ENCODE measurements at places on chromosomes 6 and 20. TPM values are rescaled to one million over a fixed set of nuclear protein-coding genes. Genes with fewer than 3 reads are reported as not detected.

GRCh38 chr20:5806457-5807263 is 56.5 kb downstream of the SHLD1 start:
- H3K36me3 ChIP-seq, result no peaks in the 10 kb centered on the region
- no peak overlapping the region for H3K4me3 ChIP-seq
- no peaks in the 10 kb centered on the region for H3K27me3 ChIP-seq
- H3K4me1 ChIP-seq, result peaks cover 16% of the 10 kb centered on the region
- no peak for DNase-seq

DNA sequence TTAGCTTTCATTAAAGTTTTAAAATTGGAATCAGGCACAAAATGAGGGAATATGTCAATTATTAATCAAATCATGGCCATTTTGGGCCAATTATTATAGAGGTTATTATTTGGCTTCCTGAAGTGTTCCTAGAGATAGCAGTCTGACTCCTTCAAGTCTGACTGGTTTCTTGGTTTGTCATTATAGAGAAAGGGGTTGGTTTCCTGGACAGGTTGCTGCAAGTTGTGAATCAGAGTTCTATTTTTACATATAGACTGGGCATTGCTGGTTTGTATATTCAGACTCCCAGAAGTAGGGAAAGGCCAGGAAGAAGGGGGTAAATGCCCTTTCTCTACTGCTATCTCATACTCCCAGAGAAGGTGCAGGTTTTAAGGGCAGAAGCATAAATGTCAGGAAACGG is 121.4 kb upstream of the CEP162 start:
- no peaks in the 10 kb centered on the region for H3K36me3 ChIP-seq
- no peak overlapping the region for H3K4me3 ChIP-seq
- no peaks in the 10 kb centered on the region for H3K27me3 ChIP-seq
- no peak for DNase-seq
- H3K27ac ChIP-seq, result no peak overlapping the region

- H3K27me3 ChIP-seq, result peaks cover 32% of the 10 kb centered on the region
- H3K27ac ChIP-seq, result no peak overlapping the region
- no peak overlapping the region for H3K4me3 ChIP-seq
- peaks cover 33% of the 10 kb centered on the region for H3K4me1 ChIP-seq
- H3K36me3 ChIP-seq, result no peaks in the 10 kb centered on the region
These were observed 5.5 kb downstream of the PPP1R3G start for GRCh38 chr6:5090603-5091002.

DNA sequence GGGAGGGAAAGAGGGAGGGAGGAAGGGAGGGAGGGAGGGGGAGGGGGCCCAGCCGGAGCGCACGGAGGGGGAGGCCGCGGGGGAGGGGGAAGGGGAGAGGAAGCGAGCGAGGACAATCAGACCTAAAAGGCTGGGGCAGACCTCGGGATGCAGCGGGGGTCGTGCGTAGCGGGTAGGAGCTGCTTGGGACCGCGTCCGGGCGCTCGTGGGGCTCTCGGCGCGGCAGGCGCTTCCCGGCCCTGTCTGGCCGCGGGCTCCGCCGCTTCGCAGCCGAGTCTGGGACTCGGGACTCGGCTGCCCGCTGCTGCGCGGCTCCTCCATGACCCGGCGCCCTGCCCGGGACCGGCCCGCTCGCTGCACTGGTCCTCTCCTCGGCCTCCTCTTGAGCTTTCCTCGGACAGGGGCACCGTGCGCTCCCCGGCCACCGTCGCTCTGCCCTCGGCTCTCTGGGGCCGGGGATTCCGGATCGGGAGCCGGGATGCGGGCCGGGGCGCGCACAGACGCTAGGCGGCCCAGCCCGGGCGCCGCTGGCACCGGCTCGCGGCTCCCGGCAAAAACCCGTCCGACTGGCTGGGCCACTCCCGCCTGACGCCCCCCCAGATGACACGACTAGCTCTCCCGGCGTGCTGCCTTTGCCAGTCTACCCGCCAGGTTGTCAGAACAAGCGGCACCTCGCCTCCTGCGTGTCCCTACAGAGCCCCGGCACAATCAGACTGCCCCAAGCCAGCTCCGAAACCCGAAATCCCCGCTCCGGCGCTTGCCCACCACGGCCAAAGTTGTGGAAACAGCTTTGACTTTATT is 2.2 kb downstream of the TFAP2A start:
- DNase-seq, result peak; percentile 81
- peaks cover 71% of the 10 kb centered on the region for H3K4me1 ChIP-seq
- peaks cover 96% of the 10 kb centered on the region for H3K27me3 ChIP-seq
- H3K27ac ChIP-seq, result peak overlapping the region; percentile 52

- H3K36me3 ChIP-seq, result no peaks in the 10 kb centered on the region
- no peak overlapping the region for H3K4me3 ChIP-seq
- H3K27ac ChIP-seq, result no peak overlapping the region
- H3K27me3 ChIP-seq, result no peaks in the 10 kb centered on the region
- H3K4me1 ChIP-seq, result no peaks in the 10 kb centered on the region
These were observed 114.4 kb downstream of the SOD2 start for GRCh38 chr6:159578629-159579028.

GRCh38 chr20:50226093-50226974 is 35.7 kb downstream of the CEBPB start:
- peaks cover 47% of the 10 kb centered on the region for H3K4me1 ChIP-seq
- H3K36me3 ChIP-seq, result no peaks in the 10 kb centered on the region
- H3K4me3 ChIP-seq, result no peak overlapping the region

DNA sequence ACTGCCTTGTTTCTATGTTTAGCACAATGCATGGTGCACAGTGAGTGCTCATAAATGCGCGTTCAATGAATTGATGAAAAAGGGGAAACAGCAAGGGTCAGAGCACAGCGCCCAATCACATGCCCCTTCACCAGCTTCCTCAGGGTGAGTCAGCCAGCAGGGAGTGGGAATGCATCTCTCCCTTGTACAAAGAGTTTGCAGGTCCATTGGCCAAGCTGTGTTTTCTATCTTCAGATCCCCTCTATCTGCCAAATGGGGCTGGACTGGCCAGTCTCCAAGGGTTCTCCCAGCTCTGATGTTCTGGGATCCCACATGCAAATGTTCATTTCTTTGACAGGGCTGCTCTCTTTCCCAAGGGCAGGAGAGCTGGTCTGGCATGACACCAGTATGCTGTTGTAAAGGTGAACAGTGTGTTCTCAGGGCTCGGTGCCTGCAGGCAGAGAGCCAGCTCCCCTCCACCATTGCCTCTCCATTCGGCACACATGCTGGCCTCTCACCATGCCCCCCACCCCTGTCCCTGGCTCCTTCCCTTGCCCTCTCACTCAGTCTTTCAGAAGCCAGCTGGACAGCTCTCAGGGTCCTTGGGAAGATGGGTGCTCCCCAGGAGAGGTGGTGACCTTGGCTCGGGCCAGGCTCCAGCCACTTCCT is 25.0 kb downstream of the ANGPT4 start:
- H3K4me1 ChIP-seq, result no peaks in the 10 kb centered on the region
- peak; percentile 52 for DNase-seq
- no peak overlapping the region for H3K27ac ChIP-seq
- no peaks in the 10 kb centered on the region for H3K27me3 ChIP-seq

GRCh38 chr20:25023356-25023755 is 30.8 kb upstream of the APMAP start:
- no peak overlapping the region for H3K27ac ChIP-seq
- no peaks in the 10 kb centered on the region for H3K27me3 ChIP-seq
- peaks cover 17% of the 10 kb centered on the region for H3K36me3 ChIP-seq
- DNase-seq, result peak; percentile 47

- no peaks in the 10 kb centered on the region for H3K4me1 ChIP-seq
- DNase-seq, result no peak
- no peaks in the 10 kb centered on the region for H3K36me3 ChIP-seq
- no peaks in the 10 kb centered on the region for H3K27me3 ChIP-seq
- H3K4me3 ChIP-seq, result no peak overlapping the region
- no peak overlapping the region for H3K27ac ChIP-seq
These were observed 582.4 kb downstream of the PHF3 start for GRCh38 chr6:64217721-64218620.

GRCh38 chr6:107665382-107665781 is 158.7 kb downstream of the SCML4 start:
- H3K4me3 ChIP-seq, result no peak overlapping the region
- no peaks in the 10 kb centered on the region for H3K27me3 ChIP-seq
- peaks cover 11% of the 10 kb centered on the region for H3K4me1 ChIP-seq
- H3K27ac ChIP-seq, result no peak overlapping the region

- H3K27ac ChIP-seq, result no peak overlapping the region
- no peaks in the 10 kb centered on the region for H3K4me1 ChIP-seq
- no peaks in the 10 kb centered on the region for H3K36me3 ChIP-seq
- H3K27me3 ChIP-seq, result no peaks in the 10 kb centered on the region
- H3K4me3 ChIP-seq, result no peak overlapping the region
These were observed 14.8 kb upstream of the TGM2 start for GRCh38 chr20:38179846-38180245.

- no peak for DNase-seq
- H3K36me3 ChIP-seq, result peaks cover 100% of the 10 kb centered on the region
- peaks cover 2% of the 10 kb centered on the region for H3K4me1 ChIP-seq
- no peak overlapping the region for H3K4me3 ChIP-seq
- no peaks in the 10 kb centered on the region for H3K27me3 ChIP-seq
These were observed 9.6 kb downstream of the LEMD2 start for GRCh38 chr6:33779290-33779689.

- H3K27ac ChIP-seq, result no peak overlapping the region
- H3K4me1 ChIP-seq, result no peaks in the 10 kb centered on the region
- no peak for DNase-seq
- no peaks in the 10 kb centered on the region for H3K36me3 ChIP-seq
- H3K27me3 ChIP-seq, result no peaks in the 10 kb centered on the region
These were observed 13.1 kb downstream of the KCNS1 start for GRCh38 chr20:45087814-45088213.

DNA sequence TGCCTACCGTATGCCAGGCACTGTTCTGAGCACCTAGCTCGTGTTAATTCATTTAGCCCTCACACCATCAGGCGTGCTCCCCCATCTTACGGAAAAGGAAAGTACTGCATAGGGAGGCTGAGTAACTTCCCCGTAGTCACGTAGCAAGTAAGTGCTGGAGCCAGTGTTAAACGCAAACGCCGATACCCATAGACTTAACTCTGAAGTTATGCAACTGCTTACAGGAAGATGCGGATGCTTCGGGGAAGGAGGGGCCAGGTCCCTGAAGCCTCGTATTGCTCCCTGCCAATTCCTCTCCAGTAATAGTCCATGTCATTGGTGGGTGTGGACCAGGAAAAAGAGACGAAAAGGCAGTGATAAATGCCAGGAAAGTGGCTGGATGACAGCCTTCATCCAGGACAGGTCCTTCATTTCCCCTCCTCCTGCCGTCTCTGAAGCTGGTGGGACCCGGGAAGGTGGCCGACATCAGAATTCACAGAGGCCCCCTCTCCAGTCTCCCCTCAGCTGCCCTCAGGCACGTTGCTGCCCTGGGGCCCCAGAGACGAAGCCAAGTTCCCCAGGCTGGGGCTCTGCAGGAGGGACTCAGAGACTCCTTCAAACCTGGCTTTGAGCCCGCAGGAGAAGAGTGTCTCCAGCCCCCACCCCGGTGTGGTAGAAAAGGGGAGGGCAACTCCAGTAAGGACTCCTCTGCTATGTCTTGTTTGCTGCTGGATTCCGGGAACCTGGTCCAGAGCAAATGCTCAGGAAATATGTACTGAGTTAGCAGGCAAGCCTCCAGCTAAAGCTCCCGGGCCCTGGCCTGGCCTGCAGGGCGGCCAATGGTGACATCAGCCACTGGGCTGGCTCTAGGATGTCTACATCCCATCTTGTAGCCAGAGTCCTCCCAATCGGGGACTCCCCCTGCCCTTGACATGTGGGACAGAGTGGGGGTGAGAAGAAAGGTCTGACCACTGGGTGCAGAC is 37.8 kb downstream of the RAB44 start:
- H3K27me3 ChIP-seq, result no peaks in the 10 kb centered on the region
- no peaks in the 10 kb centered on the region for H3K36me3 ChIP-seq
- H3K27ac ChIP-seq, result peak overlapping the region; percentile 75
- peak; percentile 67 for DNase-seq
- H3K4me3 ChIP-seq, result peak overlapping the region; percentile 12

- no peak for DNase-seq
- no peaks in the 10 kb centered on the region for H3K27me3 ChIP-seq
- no peak overlapping the region for H3K27ac ChIP-seq
- no peak overlapping the region for H3K4me3 ChIP-seq
- no peaks in the 10 kb centered on the region for H3K4me1 ChIP-seq
- no peaks in the 10 kb centered on the region for H3K36me3 ChIP-seq
These were observed 220.6 kb upstream of the UFL1 start for GRCh38 chr6:96301023-96301422.

DNA sequence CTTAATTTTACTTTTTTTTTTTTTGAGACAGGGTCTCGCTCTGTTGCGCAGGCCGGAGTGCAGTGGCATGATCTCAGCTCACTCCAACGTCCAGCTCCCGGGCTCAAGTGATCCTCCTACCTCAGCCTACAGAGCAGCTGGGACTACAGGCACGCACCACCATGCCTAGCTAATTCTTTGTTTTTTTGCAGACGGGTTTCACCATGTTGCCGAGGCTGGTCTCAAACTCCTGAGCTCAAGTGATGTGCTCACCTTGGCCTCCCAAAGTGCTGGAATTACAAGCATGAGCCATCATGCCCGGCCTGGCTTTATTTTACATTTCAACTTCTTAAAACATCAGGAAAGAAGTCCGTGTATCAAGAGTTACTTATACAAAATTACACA is 5.7 kb downstream of the OSER1 start:
- H3K27me3 ChIP-seq, result no peaks in the 10 kb centered on the region
- no peak for DNase-seq
- H3K36me3 ChIP-seq, result peaks cover 3% of the 10 kb centered on the region
- H3K4me3 ChIP-seq, result no peak overlapping the region
- H3K4me1 ChIP-seq, result peaks cover 61% of the 10 kb centered on the region

DNA sequence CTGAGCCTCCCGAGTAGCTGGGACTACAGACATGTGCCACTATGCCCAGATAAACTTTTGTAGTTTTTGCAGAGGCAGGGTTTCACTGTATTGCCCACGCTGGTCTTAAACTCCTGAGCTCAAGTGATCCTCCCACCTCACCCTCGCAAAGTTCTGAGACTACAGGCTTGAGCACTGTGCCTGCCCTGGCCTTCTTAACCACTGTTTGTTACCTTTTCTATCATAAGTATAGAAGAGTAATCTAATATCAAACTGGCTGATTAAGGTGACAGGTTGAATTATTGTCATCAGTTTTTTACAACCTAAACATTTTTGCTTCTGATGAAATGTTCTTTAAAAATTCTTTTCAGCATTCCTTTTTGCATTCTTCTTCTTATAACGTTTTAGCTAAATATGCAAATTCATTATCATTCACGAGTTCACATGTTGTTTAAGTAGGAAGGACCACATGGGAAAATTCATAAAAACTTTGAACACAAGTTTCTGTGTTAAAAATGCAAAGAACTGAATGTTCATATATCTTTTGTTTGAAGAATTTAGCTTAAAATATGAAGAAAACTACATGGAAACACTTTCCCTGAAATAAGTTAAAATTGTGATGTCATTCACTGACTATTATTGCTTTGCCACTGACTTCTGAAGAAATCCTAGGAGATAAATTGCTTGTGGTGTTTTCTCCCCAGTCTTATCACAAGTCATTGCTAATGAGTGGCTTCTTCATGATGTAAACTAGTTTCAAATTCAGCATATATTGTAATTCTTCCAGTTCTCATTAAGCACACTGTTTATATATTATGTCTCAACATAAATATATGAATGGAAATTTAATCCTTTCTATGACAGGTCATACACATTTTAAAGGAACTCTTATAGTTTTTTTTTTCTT is 106.7 kb downstream of the ADGRB3 start:
- H3K4me1 ChIP-seq, result peaks cover 4% of the 10 kb centered on the region
- no peak overlapping the region for H3K27ac ChIP-seq
- no peaks in the 10 kb centered on the region for H3K36me3 ChIP-seq
- DNase-seq, result peak; percentile 33
- H3K4me3 ChIP-seq, result no peak overlapping the region

Gene LCA5
- 1.7 TPM for total RNA-seq

Gene RIMS4
- total RNA-seq, result not detected

Gene PTPRT
- total RNA-seq, result 0.87 TPM

Gene KCNK17
- 0.49 TPM for total RNA-seq

Gene MLIP
- total RNA-seq, result not detected

Gene FLRT3
- 0.09 TPM for total RNA-seq

Gene HFE
- 12.4 TPM for total RNA-seq

Gene TP53RK
- 11.8 TPM for total RNA-seq

Gene PPP1R18
- total RNA-seq, result 150 TPM

Gene FUT9
- total RNA-seq, result not detected

Gene LPIN3
- total RNA-seq, result 4.4 TPM

Gene PTCHD4
- total RNA-seq, result not detected

Measured in spleen (tissue), 13 donors.